ENCODE measurements at places on chromosomes 1 and 21.

- no peak for DNase-seq
These were observed 42.2 kb upstream of the KANK4 start for GRCh38 chr1:62361431-62361830.

DNA sequence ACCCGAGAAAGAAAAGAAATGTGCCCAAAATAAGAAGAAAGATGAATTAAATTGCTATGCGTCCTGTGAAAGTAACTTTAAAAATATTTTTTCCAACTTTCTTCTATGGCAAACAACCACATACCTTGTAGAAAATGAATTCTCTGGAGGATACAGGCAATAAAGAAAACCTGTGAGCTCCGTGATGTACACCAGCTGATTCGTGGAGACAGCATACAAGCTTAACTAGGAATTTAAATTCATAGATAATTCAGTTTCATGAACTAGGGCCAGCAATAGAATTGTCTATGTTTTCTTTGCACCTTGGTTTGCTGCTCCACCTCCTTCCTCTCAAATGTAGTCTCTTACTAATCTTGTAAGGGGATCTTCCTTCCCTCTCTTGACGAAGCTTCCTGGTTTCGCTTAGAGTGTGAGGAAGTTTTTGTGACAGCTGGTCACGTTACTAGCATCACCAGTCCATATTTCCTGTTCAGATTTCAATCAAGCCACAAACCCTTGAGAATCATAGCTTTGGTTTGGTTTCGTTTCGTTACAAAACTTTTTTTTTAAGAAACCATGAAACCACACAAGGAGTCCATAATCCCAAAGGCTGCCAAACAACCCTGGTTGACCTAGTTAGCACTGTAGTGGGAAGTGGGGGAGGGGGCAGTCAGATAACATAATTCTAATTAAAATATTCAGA, 35.8 kb downstream of the GREM2 start:
- DNase-seq = no peak

- DNase-seq = no peak
These were observed 20.9 kb downstream of the CD55 start for GRCh38 chr1:207342332-207342731.

DNA sequence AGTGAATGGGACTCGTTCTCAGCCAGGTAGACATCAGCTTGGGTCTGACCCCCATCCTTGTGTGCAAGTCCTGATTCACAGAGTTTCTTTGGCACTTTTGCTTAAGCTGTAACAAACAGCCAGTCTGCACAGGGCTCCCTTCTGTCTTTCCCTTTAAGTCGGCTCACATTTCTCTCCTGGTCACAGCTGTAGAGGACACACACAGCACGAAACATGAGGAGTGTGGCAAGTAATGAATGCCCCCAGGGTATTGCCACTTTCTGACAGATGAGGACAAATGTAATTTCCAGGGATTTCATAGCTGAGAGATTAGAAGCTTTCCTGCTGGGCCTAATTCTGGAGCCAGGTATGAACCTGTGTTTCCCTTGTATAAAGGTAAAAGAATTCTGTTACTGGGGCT, 423.5 kb downstream of the KIF26B start:
- no peak for DNase-seq

DNA sequence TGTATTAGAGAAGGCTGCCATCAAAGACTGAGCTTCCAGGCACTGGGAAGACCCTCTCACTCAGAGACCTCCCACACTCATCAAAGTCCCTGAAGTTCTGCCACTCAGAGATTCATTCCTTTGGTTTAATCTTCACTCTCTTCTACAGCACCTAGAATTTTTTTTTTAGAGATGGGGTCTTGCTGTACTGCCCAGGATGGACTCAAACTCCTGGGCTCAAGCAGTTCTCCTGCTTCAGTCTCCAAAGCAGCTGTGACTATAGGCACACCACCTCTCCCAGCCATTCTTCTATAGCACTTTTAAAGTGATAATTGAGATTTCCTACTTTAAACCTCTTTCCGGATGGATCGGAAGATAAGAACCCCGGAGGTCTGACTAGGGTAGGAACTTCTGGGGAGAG, 3.7 kb upstream of the HP1BP3 start:
- DNase-seq = no peak

DNA sequence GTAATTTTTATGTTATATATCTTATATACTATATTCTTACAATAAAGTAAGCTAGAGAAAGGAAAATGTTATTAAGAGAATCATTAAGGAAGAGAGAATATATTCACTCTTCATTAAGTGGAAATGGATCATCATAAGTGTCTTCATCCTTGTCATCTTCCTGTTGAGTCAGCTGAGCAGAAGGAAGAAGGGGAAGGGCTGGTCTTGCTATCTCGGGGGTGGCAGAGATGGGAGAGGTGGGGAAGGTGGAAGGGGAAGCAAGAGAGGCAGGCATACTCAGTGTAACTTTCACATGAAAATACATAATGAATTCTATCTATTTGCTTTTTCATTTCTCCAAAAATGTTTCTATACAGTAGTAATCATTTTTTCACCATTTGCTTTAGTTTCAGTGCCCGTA, 5.1 kb downstream of the DNASE2B start:
- DNase-seq = no peak

- DNase-seq = no peak
These were observed 14.1 kb upstream of the IL24 start for GRCh38 chr1:206883160-206883559.

DNA sequence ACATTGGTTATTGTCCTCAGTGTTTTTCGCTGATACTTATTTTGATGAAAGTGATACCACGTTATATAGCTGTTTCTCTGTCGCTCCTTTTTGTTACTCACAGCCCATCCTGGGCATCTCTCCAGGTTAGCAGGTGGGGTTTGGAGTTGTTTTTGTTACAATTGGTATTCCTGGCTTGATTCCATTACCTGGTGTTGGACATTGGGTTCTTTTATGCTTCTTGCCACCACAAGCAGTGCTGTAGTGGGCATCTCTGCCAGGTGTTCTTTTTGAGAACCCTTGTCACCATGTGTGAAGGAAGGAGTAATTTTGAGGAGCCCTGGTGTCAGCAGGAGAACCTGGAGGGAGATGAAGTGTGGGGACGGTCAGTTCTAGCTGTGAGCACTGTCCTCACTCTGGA, 47.5 kb upstream of the PWP2 start:
- no peak for DNase-seq

DNA sequence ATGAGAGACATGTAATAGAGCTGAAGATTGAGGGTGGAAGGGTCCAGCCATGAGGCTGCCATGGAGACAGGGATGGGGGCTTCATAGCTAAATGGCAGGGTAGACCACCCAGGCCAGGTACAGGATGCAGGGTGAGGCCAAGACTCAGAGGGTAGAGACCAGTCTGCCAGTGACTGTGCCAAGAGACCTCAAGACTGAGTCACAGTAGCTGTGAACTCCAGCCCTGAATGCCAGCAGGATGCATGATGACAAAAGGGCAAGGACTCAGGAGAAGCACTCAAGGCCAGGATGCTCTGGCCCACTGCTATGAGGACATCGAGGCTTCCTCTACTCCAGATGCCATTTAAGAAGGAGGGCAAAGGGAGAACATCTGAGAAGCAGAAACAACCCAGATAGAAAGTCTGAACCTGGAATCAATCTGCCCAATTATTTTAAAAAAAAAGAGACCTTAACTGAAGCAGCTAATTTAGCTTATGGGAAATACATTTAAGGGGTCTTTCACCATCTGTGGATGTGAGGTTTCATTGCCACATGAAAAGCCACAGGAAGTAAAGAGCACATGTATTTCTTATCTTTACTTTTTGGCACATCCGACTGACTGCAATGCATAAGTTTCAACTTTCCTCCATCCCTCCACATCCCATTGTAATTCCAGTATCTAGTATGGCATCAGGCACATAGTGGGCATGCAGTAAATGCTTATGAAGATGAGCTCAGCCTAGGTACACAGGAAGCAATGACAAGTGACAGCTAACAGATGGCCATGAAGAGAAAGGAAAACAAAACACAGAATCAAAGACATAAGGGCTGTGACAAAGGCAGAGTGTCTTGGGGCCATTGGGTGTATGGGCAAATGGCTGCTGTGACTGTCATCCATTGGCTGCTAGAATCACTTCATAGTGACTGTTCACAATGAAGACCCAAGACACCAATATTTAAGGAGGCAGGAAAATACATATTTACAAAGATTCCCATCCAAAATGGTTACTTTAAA, 40.2 kb downstream of the SUSD4 start:
- no peak for DNase-seq

DNA sequence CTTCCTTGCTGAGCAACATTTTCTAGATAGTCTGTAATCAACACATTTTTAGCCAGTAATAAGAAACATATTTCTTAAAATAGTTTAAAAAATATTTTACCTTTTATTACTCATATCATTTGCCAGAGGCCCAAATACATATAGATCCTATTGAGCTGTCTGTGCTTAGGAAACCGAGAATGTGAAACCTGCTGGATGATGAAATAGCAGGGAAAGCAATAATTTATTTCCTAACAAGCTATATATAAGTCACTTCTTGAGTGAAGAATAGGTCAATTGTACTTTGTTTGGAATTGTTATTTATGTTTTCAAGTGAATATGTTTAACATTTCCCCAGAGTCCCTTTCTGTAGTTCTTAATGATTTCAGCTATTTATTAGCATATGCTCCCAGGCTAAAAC, 339.9 kb upstream of the TMPRSS15 start:
- DNase-seq = no peak

DNA sequence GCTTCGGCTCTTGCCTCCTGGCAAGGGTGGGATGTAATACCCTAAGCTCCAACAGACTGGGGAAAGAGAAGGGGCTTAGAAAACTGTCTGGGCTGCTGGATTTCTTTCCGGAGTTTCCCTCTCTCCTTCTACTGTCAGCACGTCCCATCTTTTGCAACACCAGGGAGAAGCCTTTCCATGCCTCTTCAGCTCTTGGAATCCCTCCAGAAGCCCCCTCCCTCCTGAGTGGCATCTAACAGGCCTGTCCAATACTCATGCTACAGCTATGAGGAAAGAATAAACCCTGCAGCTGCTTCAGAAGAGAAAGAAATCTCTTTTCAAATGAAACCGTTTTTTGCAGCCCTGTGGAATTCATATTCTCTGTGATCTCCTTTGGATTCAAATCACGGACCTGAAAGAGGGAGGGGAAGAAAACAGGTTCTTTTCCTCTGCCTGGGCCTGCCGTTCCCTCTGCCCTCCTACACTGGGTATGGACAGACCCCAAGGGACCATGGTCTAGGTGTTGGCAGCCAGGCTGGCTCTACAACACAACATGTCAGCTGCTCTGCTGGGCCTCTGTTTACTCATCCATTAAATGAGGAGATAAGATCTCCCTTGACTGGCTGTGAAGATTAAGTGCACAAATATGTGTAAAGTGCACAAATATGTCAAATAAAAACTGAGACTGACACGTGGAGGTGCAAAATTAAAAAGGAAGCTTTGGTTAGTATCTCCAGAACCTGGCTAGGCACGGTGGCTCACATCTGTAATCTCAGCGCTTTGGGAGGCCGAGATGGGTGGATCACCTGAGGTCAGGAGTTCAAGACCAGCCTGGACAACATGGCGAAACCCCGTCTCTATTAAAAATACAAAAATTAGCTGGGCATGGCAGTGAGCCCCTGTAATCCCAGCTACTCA, 6.0 kb upstream of the CAPN2 start:
- no peak for DNase-seq

DNA sequence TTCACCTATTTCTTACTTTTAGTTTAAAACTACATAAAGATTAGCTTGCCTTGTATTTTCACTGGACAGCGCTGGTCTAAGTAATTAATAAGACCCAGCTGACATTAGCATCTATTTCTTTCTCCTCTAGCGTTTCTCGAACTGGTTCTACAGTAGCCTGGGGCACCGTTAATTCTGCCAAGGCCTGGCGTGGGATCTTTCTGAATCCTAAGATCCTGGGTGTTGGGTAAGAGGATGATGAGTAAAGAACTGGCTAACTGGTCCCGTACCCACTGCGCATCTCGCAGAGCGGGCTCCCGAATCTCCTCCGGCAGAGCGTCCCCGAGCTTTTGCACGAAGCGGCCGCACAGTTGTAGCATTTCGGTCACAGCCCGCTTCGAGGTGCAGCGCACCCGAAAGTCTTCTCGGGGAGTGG, 309 bp downstream of the NSL1 start:
- no peak for DNase-seq

DNA sequence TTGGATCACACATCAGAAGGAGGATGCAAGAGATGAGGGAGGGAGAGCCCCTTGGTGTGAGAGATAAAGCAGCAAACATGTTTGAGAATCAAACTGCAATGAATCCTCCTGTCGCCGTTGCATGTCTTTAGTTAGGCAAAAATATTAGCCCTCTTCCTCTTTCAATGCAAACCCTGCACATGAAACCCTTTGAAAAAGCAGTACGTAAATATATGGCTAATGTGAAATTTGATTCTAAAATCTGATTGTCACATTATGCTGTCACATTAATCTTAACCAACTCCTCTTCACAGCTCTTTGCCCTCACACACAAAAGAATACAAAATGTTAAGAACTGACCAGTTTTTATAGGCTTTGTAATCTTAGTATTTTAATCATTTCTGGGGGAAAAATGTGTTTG, 63.4 kb downstream of the WDR64 start:
- no peak for DNase-seq

- DNase-seq = no peak
These were observed 40.1 kb downstream of the SORT1 start for GRCh38 chr1:109357616-109358015.

DNA sequence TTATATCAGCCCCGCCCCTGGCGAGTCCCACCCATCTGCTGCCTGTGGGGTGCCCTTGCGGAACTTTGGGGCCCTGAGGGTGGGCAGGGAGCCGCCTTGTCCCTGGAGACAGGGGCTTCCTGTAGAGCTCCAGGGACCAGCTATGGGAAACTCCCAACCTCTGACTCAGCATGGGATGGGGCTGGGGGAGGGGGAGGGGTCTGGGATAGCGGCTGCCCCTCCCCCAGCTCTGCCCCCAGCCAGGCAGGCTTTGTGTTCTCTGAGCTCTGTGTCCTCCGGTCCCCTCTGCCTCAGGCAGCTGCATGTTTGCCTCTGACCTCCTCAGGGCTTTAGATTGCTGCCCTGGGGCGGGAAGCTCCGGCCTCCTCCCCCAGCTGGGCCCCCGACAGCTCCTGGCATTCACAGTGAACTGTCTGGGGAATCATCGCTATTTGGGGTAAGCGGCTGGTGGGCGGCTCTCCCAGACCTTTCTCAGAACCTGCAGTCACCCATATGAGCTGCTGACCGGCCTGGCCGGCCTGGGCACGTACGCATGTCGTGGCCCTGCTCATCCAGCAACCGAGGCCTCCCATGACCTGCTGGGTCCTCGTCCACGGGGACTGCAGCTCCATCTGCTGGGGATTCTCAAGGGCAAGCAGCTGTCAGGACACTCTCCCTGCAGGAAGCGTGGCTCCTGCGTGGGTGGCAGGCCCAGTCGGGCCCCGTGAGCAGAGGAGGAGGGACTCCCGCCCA, 17.1 kb downstream of the ARHGEF16 start:
- peak; percentile 66 for DNase-seq

Measured in nephron progenitor cell (in vitro differentiated cells).